Renal cortex interstitium (tissue), 15 donors: ENCODE measurements at places on chromosomes 12 and 14. TPM values are rescaled to one million over a fixed set of nuclear protein-coding genes. Genes with fewer than 3 reads are reported as not detected.
A peak's percentile ranks its signal among the peaks of the same experiment; 100 is the strongest.

DNA sequence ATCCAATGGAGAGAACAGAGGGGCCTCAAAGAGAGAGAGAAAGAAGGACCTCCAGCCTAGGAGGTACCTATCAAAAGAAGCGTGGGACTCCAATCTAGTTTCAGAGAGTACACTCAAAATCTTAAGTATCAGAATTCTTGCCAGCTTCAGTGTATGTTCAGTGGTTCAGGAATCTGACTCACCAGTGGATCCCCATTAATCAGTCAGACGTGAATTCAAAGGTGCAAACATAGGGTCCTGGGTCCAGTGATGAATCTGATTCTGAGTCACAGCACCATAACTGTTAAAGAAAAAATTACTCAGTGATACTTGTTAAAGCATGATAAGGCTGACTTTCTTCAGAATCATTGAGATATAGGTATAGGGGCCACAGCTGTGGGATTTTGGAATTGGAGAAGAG is 33.2 kb downstream of the ETNK1 start:
- no peak for DNase-seq

GRCh38 chr14:33554988-33555387 is 395.9 kb downstream of the EGLN3 start:
- no peak for DNase-seq

- no peak for DNase-seq
Measured at GRCh38 chr12:95484524-95484923, 10.6 kb downstream of the METAP2 start.

- DNase-seq = peak; percentile 4
Measured at GRCh38 chr12:127925971-127926370, 341.0 kb upstream of the TMEM132C start.

SRRM4 gene
- 0.05 TPM for polyA plus RNA-seq

CMA1 gene
- 0.53 TPM for polyA plus RNA-seq

- no peak for DNase-seq
Measured at GRCh38 chr14:53043027-53043581, 92.3 kb upstream of the FERMT2 start.

GRCh38 chr12:107402041-107403022 is 283.3 kb upstream of the PWP1 start:
- DNase-seq = peak; percentile 38

PZP gene
- 0.88 TPM for polyA plus RNA-seq

NGB gene
- polyA plus RNA-seq = not detected

CCDC38 gene
- polyA plus RNA-seq = 0.42 TPM

CPNE6 gene
- polyA plus RNA-seq = not detected

- no peak for DNase-seq
Measured at GRCh38 chr12:19278407-19278806, 148.9 kb downstream of the PLEKHA5 start.

CELA1 gene
- polyA plus RNA-seq = not detected

CAPZA3 gene
- 0.30 TPM for polyA plus RNA-seq

GRCh38 chr12:113778432-113779132 is 187.5 kb downstream of the RBM19 start:
- no peak for DNase-seq

DNA sequence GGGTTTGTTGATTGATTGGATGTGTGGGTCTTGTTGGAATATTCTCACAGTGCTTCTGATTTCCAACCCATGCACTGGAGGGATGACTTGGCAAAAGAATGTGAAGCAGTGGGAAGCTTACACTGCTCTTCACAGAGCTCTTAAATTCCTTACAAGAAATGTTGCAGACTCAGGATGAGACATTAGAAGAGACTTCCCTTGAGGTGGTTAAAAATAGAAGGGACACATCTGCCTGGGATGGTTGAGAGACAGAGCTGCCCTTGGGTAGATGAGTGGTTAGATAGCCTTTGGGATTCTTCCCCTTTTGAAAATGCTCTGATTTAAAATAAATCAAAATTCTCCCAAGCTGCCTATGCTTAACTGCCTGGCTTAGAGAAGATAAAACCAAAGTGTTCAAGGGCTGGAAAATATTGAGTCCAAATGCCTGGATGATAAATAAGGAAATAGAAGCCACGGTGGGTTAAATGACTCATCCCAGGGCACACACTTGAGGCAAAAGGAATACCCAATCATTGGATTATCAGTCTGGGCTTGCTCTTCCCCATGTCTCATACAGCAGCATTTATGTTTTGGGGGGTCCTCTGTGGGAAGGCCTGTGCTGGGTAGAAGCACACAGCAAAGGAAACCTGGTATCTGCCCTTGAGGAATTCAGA is 264.3 kb downstream of the AKAP6 start:
- DNase-seq = no peak

DNA sequence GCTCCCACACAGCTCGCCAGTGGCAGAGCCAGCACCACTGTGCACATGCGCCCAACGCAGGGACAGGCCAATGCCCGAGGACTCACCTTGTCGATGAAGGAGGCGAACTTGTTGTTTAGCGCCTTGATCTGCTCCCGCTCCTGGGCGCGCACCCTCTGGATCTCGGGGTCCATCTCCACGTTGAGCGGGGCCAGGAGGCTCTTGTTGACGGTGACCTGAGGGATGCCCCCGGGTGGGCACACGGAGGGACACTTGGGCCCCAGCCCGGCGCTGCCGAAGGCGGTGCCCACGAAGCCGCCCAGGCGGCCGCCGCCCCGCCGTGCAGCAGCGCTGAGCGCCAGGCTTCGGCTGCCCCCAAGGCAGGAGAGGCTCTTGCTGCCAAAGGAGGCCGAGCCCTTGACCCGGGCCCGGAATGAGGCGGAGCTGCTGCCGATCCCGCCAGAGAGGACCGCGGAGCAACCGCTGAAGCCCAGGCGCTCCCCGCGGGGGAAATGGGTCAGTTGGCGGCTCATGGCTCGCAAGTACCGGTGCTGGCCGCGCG is at the start of gene KRT72:
TSS of gene KRT72 (minus strand) at position 523 of the 541 bp plus-strand sequence. CDS start at position 512, 11 bp downstream.
- DNase-seq = no peak

DNA sequence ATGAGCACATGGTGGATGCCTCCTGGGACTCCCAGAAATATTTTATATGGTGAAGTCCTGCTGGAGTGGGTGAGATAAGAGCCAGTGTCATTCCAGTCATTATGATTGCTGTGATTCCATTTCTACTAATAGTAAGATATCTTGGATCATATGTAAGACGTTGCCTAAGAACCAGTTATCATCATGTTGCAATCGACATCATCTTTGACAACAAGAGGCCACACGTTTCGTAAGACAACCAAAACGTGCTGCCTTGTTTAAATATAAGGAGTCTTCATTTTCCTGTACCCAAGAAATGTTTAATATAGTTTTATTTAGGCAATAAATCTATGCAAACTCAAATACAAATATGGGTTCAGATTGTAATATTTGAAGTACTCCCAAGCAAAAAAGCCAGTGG is 58.4 kb downstream of the SPTSSA start:
- DNase-seq = no peak

- no peak for DNase-seq
Measured at GRCh38 chr12:107492393-107493134, 193.0 kb upstream of the PWP1 start.

DNA sequence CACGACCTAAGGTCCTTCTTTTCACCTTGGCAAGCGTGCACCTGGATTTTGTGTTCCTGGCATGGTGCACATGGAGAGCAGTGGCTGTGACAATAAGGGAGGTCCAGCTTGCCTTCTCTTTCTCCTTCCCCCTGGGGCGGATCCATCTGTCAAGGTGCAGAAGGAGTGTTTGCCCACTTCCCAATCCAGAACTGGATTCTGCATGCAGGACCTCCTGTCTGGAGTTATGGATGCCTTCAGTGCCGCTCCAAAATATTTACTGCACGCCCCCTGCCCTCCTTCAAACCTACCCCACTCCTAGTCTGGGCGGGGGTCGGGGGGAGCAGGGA is 192.7 kb downstream of the DPF3 start:
- no peak for DNase-seq

DHRS4 gene
- 63.2 TPM for polyA plus RNA-seq

NOS1 gene
- polyA plus RNA-seq = 0.45 TPM

DNA sequence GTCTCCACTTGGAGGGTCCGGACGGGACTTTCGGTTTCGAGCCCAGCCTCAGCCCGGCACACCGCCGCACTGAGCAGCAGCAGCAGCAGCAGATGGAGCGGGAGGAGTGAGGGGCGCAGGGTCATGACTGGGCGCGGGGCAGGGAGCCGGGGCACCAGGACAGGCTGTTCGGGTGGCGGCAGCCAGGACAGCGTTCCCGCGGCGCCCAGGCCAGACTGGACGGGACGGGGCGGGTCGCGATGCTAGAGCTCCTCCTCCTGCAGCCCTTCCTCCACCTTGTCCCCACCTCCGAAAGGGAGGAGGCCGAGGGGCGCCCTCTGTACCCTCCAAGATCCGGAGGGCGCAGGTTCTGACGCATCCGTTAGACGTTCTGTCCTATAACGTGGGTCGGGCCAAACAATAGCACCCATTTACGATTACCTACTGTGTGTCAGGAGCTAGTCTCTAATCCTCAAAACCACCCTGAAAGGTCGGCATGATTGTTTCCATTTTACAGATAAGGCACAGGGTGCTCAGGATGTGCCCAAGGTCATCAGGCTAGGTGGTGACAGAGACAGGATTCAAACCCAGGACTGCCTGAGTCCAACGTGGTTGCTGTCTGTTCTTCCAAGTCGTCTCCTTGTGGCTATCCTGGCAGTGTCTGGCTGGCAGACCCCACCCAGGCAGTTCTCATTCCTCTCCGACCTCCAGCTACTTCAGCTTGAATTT is at the start of gene FKBP11:
TSS of gene FKBP11 (minus strand) at position 189 of the 708 bp plus-strand sequence. CDS start at position 125, 64 bp downstream.
- DNase-seq = peak; percentile 28

OASL gene
- 0.09 TPM for polyA plus RNA-seq

DNA sequence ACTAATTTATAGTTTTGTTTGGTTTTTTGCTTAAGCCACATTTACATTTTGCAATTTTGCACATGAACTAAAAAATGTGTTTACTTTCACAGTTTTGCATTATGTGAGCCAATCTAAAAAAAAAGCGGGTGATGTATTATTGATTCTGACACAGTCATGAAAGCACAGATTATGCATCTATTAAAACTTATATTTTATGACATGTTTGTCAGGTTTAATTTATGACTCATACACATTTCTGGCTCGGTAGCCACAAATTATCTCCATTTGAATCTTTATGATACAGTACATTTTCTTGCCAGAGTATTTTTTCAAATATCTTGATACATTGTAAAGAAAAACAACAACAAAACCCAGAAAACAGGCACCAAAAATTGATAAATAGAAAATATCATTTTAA is 280.4 kb upstream of the GRIP1 start:
- DNase-seq = no peak

DNA sequence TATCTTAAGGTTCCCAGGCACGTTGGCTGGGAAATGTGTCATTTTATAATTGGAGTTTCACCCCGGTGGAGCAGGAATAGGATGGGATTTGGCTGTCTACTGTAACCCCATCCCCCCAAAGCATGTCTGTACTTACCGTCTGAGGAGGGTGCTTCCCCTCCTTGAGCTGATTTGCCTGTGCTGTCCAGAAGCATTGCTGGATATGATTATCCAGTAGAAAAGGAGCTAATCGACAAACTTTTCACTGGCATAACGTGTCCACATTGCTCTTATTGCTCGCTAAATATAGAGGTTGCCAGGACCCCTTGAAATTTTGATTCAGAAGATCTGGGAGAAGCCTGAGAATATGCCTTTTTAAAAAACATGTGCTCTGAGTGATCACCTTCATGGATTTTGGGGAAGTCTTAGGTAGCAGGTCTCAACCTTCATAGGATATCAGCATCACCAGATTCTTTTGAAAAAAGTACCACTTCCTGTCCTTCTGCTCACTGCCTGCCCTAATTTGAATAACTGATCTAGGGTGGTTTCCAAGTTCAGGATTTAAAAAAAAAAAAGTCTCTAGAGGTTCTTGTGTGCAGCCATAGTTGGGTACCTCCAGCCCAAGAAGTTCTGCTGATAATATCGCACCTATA is 80.4 kb upstream of the KCNA1 start:
- DNase-seq = no peak

DNA sequence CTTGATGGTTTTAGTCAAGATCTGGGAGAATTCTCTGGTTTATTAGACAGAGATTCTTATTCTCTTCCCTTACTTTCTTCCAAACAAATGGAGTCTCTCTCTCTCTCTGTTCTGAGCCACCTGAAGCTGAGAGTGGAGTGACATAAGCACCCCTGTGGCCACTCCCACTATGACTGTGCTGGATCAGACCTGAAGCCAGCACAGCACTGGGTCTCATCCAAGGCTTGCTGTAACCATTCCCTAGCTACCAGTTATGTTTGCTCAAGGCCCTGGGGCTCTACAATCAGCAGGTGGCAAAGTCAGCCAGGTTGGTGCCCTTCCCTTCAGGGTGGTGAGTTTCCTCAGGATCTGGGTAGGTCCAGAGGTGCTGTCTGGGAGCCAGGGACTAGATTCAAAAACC is 568.5 kb downstream of the AACS start:
- no peak for DNase-seq

GRCh38 chr12:104720339-104721038 is 237.6 kb downstream of the SLC41A2 start:
- no peak for DNase-seq

DNA sequence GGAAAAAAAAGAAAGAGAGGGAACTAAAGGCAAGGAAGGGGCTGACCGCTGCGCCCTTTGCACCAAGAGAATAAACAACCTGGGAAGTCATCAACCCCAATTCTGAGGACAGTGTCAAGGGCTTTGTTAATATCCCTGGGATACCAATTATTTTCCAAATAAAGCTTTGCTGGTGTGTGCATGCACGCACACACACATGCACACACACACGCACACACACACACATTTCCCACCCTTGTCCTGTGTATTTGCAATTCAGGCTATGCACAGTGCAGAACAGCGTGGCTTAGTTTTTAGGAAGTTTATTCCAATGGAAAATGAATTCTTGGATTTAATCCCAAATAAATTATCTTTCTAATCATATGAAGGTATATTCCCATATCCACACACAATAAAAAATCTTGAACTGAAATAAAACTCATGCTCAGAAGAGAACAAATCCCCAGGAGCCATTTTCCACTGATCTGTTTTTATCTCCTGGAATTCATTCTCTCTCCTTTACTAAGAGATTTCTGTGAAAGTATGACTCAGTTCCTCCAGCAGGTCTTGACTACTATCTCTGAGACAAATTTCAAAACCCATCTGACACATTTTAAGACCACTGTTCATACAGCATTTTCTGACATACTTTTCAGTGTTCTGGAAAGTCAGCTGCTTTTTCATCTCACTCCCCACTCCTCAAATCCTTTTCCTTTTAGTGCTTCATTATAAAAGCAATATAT is 334.4 kb upstream of the ATP2B1 start:
- DNase-seq = no peak

- peak; percentile 71 for DNase-seq
Measured at GRCh38 chr14:61130512-61131260, 149.6 kb downstream of the SLC38A6 start.

DNA sequence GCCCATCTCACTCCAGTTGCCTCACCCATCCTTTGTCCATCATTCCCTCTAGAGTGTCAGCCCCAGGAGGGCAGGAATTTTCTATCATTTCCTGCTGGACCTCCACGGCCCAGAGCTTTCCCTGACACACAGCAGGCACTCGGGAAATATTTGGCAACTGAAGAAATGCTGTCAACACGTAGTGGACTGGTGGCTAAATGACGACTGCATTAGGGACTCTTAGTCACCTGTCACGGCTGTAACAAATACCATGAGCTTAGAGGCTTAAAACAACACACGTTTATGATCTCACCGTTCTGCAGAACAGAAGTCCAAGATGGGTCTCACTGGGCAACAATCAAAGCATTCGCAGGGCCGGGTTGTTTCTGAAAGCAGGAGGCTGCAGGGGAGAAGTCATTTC is 91.3 kb downstream of the PHETA1 start:
- no peak for DNase-seq

COX8C gene
- 0.86 TPM for polyA plus RNA-seq

GRCh38 chr12:64459394-64459891 is 7.5 kb downstream of the TBK1 start:
- DNase-seq = no peak

FSCB gene
- not detected for polyA plus RNA-seq
